Epithelial cell of proximal tubule (primary cell): ENCODE measurements at places on chromosomes 6 and 20. TPM values are rescaled to one million over a fixed set of nuclear protein-coding genes. Genes with fewer than 3 reads are reported as not detected.

GRCh38 chr20:58001946-58002345 lies 226.5 kb downstream of the ANKRD60 start:
- no peak for DNase-seq

UNC5CL gene
- total RNA-seq, result 0.58 and 2.2 TPM in 2 replicates

CDH26 gene
- total RNA-seq, result 0.29 TPM in 1 of 2 replicates, not detected in the other

- no peak for DNase-seq
These were observed 238.6 kb upstream of the PLN start for GRCh38 chr6:118309337-118310093.

GRCh38 chr20:36574366-36575135 lies 1.2 kb downstream of the TGIF2 start:
- no peak for DNase-seq

DNA sequence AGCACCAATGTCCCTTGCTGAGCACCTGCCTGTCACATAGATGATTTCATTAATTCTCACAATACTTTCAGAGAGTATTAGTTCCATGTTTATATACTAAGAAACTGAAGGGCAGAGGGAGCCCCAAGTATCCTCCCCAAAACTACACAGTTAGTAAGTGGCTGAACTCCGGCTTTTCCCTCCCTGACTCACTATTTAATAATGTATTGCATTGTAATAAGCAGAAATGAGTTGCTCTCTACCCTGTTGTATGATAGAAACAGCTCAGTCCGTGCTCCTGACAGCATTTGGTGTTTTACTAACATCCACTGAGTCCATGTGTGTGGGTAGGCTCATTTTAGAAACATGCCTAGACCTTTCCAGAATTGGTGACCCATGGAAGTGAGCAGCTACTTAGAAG lies 76.8 kb downstream of the OLIG3 start:
- no peak for DNase-seq

MAPK13 gene
- total RNA-seq, result 33.8 and 44.6 TPM in 2 replicates

DNA sequence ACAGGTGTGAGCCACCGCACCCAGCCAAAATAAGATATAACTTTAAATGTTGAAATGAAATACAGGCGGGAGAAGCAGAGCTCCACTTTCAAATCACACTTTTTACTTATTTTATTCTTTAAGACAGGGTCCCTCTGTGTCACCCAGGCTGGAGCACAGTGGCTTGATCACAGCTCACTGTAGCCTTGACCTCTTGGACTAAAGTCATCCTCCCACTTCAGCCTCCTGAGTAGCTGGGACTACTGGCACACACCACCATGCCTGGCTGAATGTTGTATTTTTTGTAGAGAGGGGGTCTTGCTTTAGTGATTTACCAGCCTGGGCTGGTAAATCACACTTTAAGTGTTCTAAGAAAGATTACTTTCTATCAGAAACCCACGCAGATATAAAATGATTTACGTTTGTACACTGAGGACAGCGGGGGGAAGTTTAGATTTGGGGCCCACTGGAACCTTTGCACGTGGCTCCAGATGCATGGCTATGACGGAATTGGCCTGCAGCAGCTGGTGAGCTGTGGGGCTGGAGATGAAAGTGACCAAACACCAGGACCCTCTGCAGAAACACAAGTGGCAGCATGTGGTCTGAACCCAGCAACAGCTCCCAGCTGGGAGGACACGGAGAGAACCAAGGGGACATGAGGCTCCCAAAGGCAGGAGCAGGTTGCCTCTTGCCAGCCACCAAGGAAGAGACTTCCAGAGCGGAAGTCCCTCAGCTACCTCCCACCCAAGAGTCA lies 26.4 kb upstream of the TLDC2 start:
- DNase-seq, result no peak

DNA sequence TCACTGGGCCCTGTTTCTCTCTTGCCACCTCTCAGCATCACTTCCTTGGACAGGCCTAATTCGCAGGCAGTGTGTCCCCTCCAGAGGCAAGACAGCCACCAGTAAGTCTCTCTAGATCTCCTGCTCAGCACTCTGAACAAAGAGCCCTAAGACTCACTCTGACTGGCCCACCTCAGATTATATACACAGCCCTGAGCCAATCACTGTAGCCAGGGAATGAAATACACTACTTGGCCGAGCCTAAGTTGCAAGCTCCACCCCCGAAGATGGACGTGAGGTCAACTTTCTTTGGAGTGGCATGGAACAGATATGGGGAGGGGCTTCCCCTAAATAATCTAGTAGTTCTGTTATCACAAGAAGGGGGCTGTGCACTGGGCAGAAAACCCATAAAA lies 4.1 kb downstream of the BPI start:
- DNase-seq, result no peak

GRCh38 chr6:120620900-120621299 lies 713.4 kb downstream of the TBC1D32 start:
- DNase-seq, result no peak

HDDC2 gene
- 66.4 and 79.7 TPM in 2 replicates for total RNA-seq

MYL9 gene
- total RNA-seq, result 31.7 and 39.4 TPM in 2 replicates

CPXM1 gene
- total RNA-seq, result 38.1 and 39.6 TPM in 2 replicates

GRCh38 chr20:717832-718231 lies 42.2 kb upstream of the SCRT2 start:
- no peak for DNase-seq

- no peak for DNase-seq
These were observed 30.4 kb downstream of the ATXN1 start for GRCh38 chr6:16730738-16731477.

DNA sequence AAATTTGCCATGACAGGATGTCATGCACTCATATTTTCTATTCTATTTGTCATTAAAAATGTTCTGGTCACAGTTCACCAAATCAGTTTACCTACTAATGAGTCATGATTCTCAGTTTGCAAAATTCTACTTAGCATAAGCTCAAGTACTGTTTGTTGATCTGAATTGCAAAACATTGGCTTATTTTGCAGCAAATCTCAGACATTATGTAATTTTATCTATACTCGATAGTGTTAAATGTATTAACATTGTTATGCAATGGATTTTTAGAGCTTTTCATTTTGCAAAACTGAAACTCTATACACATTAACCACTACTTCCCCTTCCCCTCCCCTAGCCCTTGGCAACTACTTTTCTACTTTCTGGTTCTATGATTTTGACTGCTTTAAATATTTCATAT lies 213.8 kb upstream of the ZFP64 start:
- peak; percentile 26 for DNase-seq

BPIFB4 gene
- not detected in 2 replicates for total RNA-seq

DNA sequence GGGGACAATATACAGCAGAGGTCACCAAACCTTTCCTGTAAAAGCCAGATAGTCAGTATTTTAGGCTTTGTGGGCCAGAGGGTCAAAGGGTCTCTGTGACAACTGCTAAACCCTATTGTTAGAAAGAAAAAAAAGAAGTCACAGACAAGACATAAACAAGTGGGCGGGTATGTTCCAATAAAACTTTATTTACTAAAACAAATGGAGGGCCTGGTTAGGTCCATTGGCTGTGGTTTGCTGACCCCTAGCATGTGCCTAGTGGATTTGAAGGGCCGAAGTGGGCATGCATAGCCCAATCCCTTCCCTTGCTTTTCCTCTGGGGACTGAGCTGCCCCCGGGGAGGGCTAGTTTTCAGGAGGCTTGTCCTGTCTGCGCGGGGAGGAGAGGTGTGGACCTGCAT lies 78.9 kb downstream of the SULF2 start:
- no peak for DNase-seq
